LoVo (cell line): ENCODE measurements at places on chromosomes 7 and 10.

GRCh38 chr7:148031811-148032210 is 558.8 kb upstream of the C7orf33 start:
- DNase-seq: no peak

DNA sequence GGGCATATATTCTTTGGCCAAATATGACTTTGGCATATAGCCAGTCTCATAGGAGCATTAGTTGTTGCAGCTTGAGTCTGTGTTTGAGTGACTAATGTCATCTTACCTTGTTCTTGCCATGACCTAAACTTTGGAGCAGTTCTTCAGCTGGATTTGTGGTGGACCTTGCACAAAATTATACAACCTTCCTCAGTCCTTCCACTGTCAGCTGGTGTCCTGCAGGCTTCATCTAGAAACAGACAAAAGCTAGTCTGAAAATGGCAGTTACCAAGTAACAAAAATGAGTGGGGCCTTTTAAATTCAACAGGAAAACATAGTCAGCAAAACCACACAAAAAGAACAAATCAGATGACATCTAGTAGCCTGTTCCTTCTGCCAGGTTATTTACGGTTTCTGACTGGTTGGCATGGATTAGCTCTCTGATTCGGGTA is 59.5 kb upstream of the HECTD2 start:
- DNase-seq: peak; percentile 26

DNA sequence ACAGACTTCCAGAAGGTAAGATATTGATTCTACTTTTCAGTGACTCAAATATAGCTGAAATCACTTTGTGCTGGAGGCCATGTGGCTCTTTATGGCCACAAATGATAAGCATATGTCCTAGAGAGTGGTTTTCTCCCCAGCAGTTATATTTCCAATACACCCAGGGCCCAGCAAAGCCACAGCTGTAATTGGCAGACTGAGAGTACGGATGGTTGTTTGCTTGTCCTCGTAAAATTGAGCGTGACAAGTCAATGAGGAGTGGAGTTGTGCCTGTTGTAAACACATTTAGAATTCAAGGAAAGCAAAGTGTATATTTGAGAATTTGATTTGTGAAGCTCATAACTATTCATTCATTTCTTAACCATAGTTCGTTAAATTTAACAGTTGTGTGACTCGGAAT is 201.8 kb downstream of the LHFPL3 start:
- DNase-seq: no peak

- no peak for DNase-seq
These were observed 28.8 kb downstream of the XPNPEP1 start for GRCh38 chr10:109894516-109894915.

DNA sequence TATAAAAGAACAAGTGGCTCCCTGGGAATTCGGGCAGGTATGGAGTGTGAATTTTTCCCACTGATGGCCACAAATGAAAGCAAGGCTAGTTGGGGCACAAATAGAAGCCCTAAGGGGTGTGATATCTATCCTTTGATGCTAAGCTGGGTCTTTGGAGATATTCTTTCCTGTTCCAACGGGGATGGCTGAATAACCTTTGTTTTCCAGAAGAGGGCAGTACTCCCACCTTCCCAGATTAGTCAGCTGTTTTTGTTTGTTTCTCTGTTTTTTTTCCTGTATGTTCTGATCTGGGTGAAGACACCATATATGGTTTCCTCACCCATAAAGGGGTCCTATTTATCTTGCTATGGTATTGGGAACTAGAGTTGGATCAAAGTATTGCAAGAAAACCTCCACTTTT is 947.7 kb upstream of the SORCS1 start:
- DNase-seq: no peak
